RPMI7951 (cell line): ENCODE measurements at places on chromosomes 3 and 15.

DNA sequence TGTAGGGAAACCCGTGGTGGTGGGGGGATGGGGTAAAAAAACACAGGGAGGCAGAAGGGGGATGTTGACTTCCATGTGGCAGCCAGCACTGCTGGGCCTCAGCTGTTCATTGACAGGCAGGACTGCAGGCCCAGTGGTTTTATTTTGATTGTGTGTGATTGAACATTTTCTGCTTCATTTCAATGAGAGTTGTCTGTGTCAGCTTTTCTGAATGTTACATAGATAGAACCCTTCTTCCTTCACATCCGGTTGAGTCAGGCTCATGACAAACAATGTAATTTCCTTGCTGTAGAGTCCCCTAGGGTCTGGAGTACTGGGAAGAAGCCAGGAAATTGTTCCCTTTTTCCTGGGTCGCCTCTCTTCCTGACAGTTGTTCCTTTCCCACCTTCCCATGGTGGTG is 8.2 kb upstream of the RPP25 start:
- peak; percentile 63 for DNase-seq

GRCh38 chr15:58330741-58331559 is 100.8 kb upstream of the LIPC start:
- DNase-seq, result peak; percentile 33

DNA sequence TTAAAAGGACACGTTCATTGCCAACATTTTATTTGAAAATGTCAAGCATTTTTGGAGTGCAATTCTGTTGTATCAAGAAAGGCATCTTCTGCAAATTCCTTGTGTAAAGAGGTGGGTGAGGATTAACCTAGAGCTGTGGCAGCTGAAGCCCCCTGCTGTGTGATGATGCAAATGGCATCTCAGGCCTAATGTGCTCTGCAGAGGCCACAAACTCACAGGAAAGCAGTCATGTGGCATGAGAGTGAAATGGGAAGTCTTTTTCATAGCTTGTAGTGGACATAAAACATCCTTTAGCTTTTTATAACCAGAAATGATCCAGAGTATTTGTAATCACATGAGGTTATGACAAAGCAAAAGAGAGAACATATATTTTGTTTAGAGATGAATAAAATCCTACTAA is 6.4 kb downstream of the CADM2 start:
- DNase-seq, result no peak

GRCh38 chr3:19165654-19166053 is 17.3 kb downstream of the KCNH8 start:
- no peak for DNase-seq

GRCh38 chr3:196149375-196149774 is 61.8 kb downstream of the ZDHHC19 start:
- DNase-seq, result no peak

GRCh38 chr15:75468913-75469598 is 17.6 kb upstream of the SIN3A start:
- DNase-seq, result no peak

- peak; percentile 75 for DNase-seq
These were observed 197.2 kb downstream of the KCNAB1 start for GRCh38 chr3:156317462-156318074.

DNA sequence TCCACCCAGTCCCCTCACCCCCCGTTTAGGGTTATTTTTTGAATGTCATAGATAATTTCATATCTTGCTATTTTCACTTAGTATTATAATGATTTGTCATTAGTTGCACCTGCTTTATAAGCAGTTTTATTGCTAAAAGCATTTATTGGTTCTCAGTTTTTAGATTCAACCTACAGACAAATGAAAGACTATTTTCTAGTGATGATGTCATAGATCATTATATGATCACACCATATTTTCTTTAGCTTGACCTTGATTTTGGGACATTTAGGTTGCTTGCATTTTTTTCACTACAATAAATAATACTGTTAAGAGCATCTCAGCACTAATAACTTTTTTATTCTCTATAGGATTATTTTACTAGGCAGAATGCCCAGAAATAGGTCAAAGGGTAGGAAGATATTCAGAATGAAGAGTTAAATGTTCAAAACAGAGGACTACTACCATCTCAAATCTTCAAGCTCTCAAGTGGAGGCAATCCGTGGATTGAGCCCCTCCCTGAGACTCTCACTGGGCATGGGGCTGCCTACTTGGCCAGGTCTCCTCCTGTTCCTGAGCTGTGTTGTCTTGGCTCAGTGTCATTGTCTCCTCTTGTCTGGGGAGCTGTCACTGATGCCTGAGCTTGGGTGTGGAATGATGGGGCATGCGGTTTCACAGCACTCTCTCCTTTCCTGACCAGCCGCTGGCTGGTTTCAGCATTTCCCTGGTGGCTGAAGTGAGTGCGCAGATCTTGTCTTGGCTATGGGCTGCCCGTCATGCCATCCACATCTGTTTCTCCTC is 28.4 kb downstream of the CHCHD6 start:
- DNase-seq, result no peak

GRCh38 chr3:32975891-32976595 is 24.6 kb downstream of the CCR4 start:
- no peak for DNase-seq
